Fibroblast of the aortic adventitia (primary cell): ENCODE measurements at places on chromosomes 7 and 10. TPM values are rescaled to one million over a fixed set of nuclear protein-coding genes. Genes with fewer than 3 reads are reported as not detected.

The GLI3 gene
- 7.0 and 7.2 TPM in 2 replicates for total RNA-seq

- peak; percentile 43 for DNase-seq
Observed at GRCh38 chr7:144534196-144534595, 130.7 kb upstream of the NOBOX start.

The KCNMA1 gene
- total RNA-seq = 40.1 and 106 TPM in 2 replicates

GRCh38 chr10:132939378-132939955 lies 2.9 kb downstream of the CFAP46 start:
- DNase-seq = no peak

GRCh38 chr10:22705527-22705926 lies 8.9 kb downstream of the PIP4K2A start:
- DNase-seq = no peak

DNA sequence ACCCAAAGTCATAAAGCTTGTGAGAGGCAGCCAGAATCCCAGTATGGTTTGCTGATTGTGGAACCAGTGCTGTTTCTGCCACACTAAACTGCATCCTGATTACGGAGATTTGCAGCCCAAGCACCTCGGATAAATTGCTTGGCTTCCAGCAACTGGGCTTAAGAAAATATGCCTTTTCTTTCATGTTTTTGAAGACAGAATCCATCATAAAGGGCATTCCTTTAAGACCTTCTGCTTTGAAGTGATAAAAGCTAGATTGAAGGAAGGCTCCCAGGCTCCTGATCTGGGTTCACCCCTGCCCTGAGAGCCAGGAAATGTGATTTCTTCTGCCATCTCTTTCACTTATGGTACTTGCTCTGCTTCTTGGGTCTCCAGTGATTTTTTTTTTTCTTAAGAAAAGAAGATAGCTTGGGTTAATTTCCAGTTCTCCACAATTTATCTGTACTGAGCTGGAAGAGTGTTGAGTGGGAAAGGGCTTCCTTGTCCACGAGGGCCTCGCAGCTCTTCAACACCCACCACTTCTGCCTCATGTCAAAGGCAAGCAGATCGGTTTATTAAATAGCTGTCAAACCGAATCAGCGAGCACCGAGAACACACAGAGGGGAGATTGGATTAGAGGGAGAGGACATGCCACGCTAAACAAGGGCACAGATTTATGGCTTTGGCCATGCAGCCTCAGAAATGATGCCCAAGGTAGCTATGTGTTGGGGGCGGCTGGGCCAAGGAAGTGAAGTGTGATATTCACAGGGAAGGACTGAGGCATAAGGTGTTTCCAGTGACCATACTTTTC lies 94.9 kb upstream of the TBX20 start:
- no peak for DNase-seq

- no peak for DNase-seq
Observed at GRCh38 chr7:30785786-30786185, 14.6 kb downstream of the MINDY4 start.

DNA sequence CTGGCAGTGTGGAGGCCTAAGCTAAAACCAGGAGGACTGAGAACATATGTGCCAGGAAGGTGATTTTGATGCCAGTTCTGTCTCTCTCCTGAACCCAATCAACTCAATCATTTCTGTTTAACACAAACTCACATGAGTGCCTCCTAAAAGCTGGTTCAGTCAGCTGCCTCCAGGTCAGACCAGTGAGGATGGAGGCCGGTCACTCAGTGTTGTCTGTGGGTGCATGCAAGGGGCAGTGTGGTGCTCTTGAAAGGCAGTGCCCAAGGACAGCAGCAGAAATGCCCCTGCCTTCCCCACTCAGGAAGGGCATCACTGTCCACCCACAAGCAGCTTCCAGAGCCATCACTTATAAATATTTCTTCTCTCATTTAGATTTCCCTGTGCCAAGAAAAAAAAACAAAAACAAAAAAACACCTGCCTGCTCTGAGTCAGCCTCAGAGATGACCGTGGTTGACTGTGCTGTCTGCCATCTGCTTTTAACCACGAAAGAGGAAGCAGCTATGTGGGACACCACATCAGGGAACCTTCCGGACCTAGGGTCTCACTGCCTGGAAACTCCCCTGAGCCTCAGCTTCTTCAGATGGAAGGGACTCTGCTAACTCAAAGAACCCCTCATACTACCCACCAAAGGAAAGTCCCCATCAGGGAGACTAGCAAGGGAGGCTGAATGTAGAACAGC lies 39.1 kb downstream of the VOPP1 start:
- DNase-seq = no peak
